ENCODE measurements at places on chromosomes 2 and 18. TPM values are rescaled to one million over a fixed set of nuclear protein-coding genes. Genes with fewer than 3 reads are reported as not detected.

ABCA12 gene
- total RNA-seq: 0.10 TPM

ACMSD gene
- total RNA-seq: not detected

DSEL gene
- 25.1 TPM for total RNA-seq

MEP1B gene
- not detected for total RNA-seq

RAPGEF4 gene
- 13.9 TPM for total RNA-seq
